ENCODE measurements at places on chromosomes 12 and 14. TPM values are rescaled to one million over a fixed set of nuclear protein-coding genes. Genes with fewer than 3 reads are reported as not detected.

Gene CLEC4D
- total RNA-seq, result not detected

Gene KCNJ8
- 0.93 TPM for total RNA-seq

Gene TAS2R13
- total RNA-seq, result 0.43 TPM

Gene RTL1
- total RNA-seq, result 0.18 TPM

Gene PLCZ1
- not detected for total RNA-seq

Gene LRRC74A
- not detected for total RNA-seq

Gene AICDA
- total RNA-seq, result not detected
